Stimulated activated CD4-positive, alpha-beta T cell treated with anti-CD3 and anti-CD28 coated beads, Interleukin-1b, Interleukin-23, amount 100 ng/mL, for 24 hours (primary cell): ENCODE measurements at places on chromosomes 4 and X.

- no peak for DNase-seq
Measured at GRCh38 chrX:74080165-74080564, 223.8 kb upstream of the ZCCHC13 start.

DNA sequence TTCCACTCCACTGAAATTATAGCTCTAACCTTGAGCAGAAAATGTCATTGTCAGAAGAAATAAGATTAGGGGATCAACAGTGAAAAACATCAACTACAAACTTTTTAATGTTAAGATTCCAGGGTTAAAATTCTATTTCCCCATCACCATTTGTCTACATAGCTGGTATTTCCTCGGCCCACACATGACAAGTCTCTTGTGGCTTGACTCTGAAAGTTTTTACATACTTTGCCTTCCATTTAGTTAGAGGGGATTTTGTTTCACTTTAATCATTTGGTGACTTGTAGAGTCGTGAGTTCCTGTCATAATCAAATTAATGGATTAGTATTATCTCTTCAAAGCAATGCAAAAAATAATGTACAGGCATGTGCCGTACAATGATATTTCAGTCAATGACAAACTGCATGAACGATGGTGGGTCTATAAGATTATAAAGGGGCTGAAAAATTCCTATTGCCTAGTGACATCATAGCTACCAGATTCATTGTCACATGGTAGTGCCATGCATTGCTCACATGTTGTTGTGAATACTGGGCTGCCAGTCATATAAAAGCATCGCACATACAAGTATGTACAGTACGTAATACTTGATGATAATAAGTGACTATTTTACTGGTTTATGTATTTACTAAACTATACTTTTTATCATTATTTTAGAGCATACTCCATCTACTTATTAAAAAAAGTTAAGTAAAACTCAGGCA lies 72.0 kb downstream of the ING2 start:
- DNase-seq = no peak

DNA sequence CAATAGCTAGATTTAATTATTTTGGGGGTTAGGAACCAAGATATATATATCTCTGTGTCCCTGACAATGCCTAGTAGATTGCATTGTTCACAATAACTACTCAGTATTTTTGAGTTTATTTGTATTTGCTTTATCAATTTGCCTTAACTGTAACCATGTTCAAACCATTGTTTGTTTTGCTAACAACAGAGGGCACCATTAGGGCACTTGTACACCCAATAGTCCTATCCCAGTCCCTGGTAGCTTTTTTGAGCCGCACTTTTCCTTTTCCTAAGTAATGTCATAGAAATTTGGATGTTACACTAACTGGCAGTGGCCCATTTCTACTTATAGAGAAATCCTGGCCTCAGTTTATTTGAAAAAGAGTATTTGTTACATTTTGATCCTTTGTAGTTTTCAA lies 575 bp upstream of the KLHL5 start:
- no peak for DNase-seq

- DNase-seq = no peak
Measured at GRCh38 chr4:4680243-4680642, 138.4 kb upstream of the STX18 start.

DNA sequence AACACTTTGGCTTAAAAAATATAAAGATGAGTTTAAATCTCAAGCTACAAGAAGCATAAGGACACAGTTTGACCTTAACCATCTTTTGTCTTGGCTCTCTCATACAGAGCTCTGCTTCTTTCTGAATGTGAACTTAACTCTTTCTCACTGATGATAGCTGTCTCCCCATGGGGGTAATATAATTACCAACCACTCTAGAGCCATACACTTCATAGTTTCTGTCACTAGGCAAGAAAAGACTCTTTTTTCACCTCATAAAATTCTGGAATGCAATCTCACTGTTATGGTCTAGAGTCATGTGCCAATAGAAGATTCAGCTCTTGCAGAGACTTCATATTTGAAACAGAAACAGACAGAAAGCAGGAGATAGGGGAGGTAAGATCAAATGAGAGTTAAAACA lies 481.7 kb upstream of the AGA start:
- no peak for DNase-seq

GRCh38 chr4:147430111-147430510 lies 50.8 kb upstream of the EDNRA start:
- DNase-seq = no peak

DNA sequence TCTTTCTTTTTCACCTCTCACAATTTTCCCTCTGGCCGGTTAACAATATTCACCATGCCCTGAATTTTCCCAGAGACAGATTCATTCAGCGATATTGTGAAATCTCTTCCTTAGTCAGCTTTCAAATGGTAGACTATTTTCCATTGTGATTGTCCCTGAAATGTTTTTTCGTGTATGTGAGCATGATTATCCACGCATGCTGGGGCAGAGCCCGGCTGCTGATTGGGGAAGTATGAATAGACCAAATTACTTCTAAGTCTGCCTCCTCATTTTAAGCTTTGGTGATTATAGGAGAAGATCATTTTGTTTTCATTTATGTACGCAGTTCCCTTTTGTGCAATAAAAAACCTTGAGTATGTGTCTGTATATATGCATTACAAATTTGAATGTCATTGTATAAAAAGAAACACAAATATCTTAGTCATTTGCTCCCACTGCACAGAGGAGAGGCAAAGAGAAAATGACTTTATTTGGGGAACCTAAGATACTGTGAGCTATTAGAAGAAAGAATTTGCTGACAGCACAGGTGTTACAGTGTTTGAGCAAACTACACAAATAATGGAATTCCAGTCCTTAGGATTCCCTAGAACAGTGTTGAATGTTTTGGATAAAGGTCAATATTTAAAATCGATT lies 11.3 kb downstream of the DTHD1 start:
- no peak for DNase-seq

DNA sequence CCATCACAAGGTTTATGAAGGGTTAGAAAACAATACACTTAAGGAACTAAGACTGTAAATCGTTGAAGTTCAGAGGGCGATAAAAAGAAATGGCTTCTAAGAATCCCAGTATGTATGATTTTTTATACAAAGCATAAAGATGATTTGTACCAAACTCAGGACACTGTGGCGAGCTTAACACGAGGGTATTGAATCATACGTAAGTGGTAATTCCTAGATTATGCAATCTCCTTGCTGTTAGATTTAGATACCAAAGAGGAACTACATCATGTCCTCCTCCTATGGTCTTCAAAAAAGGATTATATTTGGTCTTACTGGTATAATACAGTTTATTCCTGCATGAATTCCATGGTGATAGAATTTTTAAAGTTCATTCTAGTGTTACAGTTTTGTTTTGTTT lies 23.9 kb downstream of the NFKB1 start:
- DNase-seq = no peak

DNA sequence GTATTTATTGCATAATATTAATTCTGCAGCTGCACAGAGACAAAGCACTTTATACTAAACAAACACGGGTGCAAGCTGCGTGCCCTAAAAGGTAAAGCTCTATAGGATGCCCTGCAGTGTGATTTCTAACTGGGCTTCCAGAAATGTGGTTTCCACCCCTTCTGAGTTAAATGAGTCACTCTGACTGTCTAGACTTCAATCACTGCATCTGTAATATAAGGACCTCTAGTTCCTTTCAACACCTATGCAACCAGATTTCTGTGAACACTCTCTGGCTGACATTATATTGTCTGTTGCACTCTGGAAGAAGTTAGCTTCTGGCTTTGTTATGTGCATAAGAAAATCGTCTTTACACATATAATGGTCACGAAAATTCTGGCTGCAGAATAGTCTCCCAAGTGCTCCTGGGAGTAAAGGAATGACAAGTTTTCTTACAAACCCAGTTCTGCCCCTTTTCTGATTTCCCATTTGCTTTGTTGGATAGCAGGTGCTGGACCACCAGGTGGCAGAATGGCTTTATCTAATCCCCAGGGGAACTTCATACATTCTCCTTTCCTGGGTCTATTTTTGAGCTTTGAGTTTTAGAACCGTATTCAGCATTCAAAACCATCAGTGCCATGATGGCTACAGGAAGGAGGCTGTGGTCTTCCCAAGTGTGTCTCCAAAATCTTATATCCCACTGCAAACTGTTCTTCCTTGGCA lies 842.2 kb downstream of the STIM2 start:
- DNase-seq = no peak

GRCh38 chr4:141131723-141132071 lies 1.6 kb downstream of the RNF150 start:
- DNase-seq = no peak
